ENCODE measurements at places on chromosomes 5 and 9.
A peak's percentile ranks its signal among the peaks of the same experiment; 100 is the strongest.

DNA sequence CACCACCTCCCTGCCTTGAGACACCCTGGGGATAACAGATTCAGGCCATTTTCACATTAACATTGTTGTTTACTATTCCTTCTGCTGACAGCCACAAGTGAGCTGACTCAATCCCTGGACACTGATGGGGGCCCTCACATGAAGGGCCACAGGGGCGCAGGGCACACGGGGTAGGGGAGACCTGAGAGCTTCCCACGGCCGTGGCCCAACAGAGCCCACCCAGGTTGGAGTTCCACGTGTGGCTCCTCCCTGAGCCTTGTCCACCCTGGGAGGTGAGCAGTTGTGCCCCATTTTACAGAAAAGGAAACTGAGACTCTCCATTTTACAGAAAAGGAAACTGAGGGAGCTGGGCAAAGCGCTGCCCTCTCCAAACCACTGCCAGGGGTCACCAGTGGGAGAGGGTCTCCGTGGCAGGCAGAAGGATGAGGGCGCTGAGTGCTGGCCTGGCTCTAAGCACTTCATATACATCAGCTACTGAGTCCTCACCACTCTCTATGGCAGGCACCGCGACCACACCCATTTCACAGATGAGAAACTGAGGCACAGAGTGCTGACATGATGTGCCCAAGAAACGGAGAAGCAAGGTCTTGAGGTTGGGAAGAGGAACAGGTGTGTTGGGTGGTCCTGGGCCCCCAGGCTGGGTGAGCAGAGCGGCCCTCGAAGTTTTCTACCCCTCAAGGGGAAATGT is 2.3 kb downstream of the NINJ1 start:
- no peak for DNase-seq

DNA sequence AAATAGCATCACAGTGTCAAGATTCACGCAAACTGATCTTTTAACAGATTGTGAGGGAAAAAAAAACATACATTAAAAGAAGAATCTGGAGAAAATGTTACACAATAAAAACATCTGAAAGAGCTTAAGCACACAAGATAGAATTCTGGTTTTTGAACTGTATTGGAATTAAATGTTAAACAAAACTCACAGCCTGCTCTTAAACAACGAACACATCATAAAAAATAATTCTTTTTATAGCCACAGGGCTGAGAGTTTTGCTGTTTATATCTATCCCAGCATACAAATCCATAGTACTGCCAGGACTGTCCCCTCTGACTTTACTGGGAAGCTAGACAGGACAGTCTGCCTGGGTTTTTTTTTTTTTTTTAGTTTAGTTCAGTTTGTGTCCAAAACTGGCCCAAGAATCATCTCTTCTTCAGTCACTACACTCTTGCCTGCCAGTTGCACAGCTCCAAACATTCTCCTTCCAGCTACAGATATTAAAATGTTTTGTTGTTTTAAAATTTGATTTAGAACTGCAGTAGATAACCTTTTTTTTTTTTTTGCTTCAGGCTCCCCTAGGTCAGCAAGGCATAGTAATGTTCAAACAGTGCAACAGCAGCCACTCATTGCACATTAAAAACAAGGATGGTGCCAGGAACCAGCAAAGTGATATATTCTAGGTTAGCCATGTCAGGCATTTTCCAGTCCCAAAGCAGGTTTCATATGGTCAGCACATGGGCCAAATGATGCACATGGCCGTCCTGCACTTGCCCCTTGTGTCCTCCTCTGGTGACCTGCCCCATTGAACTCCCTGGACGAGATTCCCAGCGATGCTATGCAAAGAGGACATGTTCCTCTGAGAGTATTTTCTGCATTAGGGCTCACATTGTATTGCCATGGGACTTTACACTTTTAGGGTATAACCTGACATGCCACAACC is 173.6 kb downstream of the ARL15 start:
- DNase-seq: no peak

- no peak for DNase-seq
Measured at GRCh38 chr5:1536322-1536845, 12.6 kb upstream of the LPCAT1 start.

DNA sequence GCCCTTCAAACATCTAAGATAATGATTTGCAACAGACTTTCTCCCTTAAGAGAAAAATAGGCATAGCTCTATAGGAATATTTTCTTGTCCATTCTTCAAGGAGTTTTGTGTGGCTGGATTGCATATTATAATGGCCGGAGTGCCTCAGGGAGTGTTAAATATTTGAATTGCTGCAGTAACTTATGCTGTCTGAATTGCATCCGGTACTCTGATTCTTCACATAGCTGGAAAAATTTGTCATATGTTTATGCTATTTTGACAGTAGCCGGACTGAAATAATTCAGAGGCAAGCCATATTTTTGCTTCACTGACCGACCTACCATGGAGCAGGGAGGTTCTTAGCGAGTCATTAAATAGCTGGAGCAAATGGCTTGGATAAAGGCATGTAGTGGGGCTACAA is 621.0 kb downstream of the ACTL7B start:
- DNase-seq: no peak

DNA sequence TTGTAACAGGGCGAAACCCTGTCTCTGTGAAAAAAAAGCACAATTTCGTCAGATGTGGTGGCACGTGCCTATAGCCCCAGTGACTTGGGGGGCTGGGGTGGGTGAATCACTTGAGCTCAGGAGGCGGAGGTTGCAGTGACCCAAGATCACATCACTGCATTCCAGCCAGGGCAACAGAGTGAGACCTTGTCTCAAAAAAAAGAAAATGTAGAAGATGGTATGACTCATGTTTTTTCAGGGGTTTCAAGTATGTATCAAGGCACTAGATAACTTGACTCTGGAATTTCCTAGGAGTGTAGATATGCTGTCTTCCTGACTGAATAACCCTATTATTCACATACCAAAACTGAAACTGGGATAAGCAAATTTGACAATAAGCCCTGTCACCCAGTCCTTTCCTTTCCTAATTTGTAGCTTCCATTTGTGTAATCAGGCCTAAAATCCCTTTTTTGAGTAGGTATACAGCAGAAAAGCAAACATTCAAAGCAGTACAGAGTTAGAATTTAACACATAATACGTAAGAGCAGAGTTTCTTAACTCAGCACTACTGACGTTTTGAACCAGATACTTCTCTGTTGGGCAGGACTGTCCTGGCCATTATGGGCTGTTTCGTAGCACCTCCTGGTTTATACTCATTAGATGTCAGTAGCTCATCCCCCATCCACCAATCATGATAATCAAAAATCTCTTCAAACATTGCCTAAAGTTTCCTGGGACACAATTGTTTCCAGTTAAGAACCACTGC is 17.3 kb upstream of the ANKRD18B start:
- DNase-seq: no peak

- DNase-seq: no peak
Measured at GRCh38 chr5:170348137-170348633, 41.0 kb downstream of the KCNMB1 start.

GRCh38 chr9:90906316-90907055 is 104.9 kb downstream of the SYK start:
- DNase-seq: no peak

- no peak for DNase-seq
Measured at GRCh38 chr5:158626718-158627117, 473.0 kb downstream of the EBF1 start.

- peak; percentile 34 for DNase-seq
Measured at GRCh38 chr5:159515909-159516415, 185.7 kb upstream of the IL12B start.

GRCh38 chr5:67094476-67095300 is 101.9 kb downstream of the CD180 start:
- DNase-seq: no peak

GRCh38 chr9:110815361-110815760 is 146.8 kb downstream of the MUSK start:
- DNase-seq: no peak

DNA sequence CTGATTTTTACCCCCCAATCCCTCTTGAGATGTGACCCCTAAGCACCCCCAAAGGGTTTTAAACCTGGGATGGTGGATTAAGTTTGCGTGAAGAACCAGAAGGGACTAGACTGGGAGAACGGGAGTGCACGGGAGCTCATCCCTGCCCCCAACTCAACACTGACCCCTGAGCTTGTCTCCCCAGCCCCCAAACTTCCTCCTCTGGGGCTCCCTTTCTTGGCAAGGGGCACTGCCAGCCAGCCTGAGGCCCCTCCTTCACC is 5.0 kb upstream of the SET start:
- no peak for DNase-seq

- DNase-seq: no peak
Measured at GRCh38 chr5:82387001-82387818, 109.1 kb upstream of the RPS23 start.

DNA sequence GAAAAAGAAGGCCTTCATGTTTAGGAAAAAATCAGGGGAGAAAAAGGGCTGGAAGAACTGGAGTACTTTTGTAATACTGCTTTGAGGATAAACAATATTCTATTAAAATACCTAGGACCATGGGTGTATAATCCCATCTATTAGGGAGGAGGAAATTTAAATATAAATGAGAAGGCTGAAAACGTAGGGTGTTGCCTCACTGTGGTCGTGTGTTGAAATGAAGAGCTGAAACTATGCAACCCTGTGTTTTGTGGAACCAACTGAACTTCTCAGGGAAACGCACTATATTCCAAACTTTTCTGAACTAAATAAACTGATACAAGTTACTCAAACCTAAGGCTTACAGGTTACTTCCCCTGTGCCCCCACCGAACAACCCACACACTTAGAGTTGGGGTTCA is 4.5 kb upstream of the CNTLN start:
- no peak for DNase-seq

DNA sequence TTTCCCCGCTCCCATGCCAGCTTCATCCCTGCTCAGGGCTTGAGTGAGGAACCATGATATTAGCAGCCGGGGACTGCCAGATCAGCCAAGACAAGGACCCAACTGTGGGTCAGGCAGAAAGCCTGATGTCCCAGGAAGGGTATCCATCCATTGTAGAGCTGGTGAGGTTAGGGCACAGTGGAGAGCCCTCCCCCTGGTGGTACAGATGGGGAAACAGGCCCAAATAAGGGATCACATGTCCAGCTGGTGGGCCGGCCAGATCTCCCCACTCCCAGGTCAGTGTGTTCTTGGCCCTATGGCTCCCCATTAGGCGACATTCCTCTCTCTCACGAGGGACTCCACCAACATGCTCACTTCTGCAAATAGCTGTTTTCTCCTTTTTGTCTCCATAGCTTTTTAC is 9.0 kb downstream of the CDX1 start:
- no peak for DNase-seq

DNA sequence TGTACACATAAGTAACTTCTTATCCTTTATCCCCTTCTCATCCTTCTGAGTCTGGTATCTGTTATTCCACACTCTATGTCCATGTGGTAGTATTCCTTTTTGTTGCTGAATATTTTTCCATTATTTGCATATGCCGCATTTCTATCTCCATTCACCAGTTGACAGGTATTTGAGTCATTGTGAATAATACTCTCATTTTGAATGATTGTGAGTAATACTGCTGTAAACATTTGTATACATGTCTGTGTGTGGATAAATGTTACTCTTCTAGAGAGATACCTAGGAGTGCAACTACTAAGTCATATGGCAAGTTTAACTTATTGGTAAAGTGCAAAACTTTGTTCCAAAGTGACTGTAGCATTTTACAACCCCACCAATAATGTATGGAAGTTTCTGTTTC is 15.6 kb downstream of the RIC1 start:
- DNase-seq: no peak

- no peak for DNase-seq
Measured at GRCh38 chr5:96344678-96345577, 88.1 kb downstream of the PCSK1 start.

- DNase-seq: no peak
Measured at GRCh38 chr5:14847471-14847870, 24.1 kb downstream of the ANKH start.

DNA sequence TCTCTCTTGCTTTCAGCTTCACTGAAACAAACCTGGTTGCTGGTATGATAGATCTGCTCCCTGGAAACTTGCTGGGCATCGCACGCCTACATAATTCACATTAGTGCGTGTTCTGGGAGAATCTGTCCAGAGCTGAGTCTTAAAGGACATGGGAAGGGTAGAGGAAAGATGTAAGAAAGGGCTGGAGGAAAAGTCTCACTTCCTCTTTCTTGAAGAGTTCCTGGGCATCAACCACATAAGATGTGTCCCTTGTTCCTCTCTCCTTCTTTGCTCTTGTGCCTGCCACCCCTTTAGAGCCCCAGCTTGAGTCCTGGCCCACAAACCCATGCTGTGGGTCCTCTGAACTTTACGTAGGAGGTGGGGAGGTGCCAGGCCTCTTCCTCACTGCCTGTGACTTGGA is 205.3 kb upstream of the PANK3 start:
- DNase-seq: no peak

DNA sequence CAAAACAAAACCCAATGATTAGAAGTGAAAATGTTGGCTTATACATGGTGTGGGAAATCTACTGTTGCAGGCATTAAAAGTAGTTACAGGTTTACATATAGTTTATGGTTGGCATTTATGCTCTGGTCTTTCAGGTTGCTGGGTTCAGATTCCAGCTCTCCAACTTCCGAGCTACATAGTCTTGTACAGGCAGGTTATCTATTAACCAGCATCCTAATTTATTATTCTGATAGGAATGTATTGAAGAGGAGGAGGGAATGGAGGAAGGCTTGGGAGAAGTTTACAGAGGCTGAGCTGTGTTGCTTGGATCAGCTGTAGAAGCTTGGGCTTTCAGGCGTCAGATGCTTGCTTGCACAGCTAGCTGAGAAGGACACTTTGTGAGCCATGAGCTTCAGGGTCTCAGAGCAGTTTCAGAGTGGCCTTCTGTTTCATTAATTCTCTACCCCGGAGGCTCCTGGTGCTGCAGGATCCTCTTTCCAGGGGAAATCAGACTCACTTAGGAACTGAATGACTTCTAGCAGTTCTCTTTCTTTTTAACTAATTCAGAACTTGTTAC is 11.7 kb upstream of the ERBIN start:
- DNase-seq: no peak
